NCI-H510A treated with DMSO at 0.1 percent for 48 hours (cell line): ENCODE measurements at places on chromosomes 1 and 21.

- DNase-seq = no peak
Observed at GRCh38 chr1:51341876-51342496, 11.6 kb upstream of the TTC39A start.

DNA sequence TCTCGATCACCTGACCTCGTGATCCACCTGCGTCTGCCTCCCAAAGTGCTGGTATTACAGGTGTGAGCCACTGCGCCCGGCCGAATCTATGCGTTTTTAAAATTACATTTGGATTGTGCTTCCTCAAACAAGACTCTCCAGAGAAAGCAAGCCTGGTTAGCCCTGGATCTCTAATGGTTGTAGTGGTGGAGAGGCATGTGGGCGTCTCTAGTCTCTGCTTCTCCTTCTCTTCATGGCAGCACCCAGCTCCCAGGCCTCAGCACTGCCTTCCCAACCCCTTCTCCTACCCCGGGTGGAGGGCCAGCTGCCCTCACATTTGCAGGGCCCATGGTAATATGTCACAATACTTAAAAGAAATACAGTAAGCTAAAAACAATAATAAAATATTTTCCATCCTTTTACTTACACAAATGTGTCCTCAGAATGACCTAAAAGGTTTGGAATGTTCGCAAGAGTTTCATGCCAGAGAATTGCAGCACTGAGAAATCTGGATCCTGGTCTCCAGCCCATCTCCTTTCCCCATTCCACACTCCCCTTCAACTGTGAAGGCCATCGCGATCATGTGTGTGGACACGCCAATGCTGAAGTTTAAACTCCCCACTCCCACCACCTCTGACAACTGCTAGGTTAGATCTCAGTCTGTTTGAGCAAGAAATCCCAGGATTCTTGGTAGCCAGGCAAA lies 7.0 kb downstream of the OR14I1 start:
- DNase-seq = no peak

GRCh38 chr1:61173118-61173517 lies 90.8 kb downstream of the NFIA start:
- no peak for DNase-seq

GRCh38 chr1:176456795-176457194 lies 6.2 kb upstream of the PAPPA2 start:
- DNase-seq = no peak

- DNase-seq = no peak
Observed at GRCh38 chr21:37223804-37224345, 43.3 kb downstream of the VPS26C start.

DNA sequence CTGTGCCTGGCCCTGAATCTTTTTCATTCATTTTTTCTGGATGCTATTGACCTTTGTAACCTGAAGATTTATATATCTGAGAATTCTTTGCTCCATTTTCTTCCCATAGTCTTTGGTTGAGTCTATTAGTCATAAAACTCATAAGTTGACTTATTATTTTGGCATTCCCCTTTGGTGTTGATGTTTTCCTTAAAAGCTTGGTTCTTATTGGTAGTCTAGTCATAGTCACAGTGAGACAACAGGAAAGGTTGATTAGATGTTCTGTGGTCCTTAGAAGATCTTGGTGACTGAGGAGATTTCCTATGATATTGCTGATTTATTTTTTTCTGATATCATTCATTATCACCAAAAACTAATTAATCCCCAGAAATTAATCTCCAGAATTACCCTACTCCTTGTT lies 86.2 kb downstream of the PTPRC start:
- no peak for DNase-seq

GRCh38 chr1:157111396-157112165 lies 12.0 kb upstream of the ETV3L start:
- no peak for DNase-seq
